ENCODE measurements at places on chromosomes 5 and 9.

- no peak for DNase-seq
Observed at GRCh38 chr9:27358007-27358406, 61.1 kb upstream of the EQTN start.

GRCh38 chr5:3595006-3595961, at the start of gene IRX1:
TSS of gene IRX1 (plus strand) at chr5:3595832. CDS start at chr5:3596106, 274 bp downstream.
- DNase-seq: no peak

GRCh38 chr5:65440456-65440855, 41.3 kb downstream of the ADAMTS6 start:
- no peak for DNase-seq

DNA sequence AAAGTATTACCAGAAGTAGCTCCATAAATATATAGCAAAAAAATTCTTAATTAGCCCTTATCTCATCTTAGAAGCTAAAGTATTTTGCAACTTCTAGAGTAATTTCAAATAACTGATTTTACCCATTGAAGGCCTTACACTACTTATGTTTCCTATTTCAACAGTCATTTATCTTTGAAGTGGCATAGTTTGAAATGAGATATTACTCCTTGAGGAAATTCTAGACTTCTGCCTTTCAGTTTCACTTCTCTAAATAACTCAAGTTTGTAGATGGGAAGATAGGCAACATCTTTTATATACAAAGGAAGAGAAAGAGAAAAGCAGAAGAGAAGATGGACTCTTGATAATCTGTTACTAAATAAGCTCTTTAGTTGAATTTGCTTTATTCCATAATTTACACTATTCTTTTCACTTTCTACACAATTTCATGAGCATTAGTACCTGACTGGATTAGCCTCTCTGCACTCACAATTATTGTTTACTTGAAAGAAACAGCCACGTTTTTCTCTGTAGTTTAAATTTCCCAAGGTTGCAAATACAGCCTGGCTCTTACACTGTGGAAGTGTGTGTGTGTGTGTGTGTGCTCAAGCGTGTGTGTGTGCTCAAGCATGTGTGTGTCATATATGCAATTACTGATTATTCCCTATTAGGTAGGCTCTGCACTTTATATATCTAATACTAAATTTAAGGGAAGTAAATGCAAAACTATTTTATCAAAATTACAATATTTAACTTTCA, 60.6 kb upstream of the EMB start:
- no peak for DNase-seq

DNA sequence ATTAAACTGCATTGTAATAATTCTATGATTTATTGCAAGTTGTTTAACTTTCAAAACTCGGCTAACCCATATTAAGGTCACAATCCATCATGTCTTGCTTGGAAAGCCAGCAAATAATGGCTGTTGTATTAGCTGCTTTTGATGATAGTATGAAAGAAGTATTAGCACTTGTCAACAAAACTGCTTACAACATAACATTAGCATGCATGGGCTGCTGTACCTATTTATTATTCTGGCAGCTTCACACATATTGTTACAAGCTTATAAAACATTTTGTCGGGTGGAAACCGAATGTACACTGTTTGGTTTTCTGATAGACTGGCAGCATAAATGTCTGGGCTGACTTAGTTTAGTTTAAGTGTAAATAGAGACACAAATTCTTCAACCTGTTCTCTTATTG, 378.3 kb downstream of the KIAA0825 start:
- DNase-seq: no peak

DNA sequence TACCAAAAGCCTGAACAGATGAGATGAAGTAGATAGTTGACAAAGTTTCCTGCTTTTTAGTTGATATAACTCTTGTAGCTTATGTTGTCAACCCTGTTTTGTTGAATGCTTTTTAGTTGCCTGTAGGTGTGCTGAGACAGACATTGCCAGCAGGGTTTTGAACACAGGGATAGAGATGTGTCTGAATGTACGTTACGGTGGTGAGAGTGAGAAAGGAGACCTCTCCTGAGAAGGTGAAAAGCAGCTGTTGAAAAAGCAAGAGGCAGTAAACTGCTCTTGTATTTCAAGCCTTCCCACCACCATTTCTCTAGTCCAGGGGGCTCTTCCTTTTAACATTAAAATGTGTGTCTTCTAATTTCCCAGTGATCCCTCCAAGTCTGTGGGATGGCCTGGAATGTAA, 14.7 kb downstream of the DNAJC21 start:
- DNase-seq: no peak

DNA sequence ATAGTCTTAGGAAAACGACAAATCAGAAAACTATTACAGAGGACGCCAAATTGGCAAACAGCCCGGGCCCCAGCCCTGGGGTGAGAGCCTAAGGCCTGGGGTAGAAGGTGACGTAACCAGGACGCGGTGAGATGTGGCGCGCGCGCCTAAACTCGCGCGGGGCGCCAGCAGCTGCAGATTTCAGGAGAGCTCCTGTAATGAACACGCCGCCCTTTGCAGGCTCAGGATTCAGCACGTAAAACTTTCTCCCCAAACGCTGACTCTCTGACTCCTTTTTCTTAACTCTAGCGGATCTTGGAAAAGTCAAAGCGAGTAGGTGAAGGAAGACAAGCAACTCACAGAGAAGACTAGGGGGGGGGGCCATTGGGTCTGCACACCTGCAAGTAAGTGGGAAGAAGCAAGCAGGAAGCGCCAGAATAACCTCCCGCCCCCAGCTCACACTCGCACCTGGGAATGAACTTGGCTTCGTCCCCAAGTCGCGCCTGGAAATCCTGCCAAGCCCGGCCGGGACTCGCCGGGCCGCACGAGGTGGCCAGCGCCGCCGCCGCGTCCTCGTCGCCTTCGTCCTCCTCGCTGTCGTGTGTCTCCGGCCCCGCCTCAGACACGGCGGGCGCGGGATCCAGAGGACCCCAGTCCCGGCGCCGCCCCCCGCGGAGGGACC, 822 bp downstream of the RASEF start:
- DNase-seq: no peak

DNA sequence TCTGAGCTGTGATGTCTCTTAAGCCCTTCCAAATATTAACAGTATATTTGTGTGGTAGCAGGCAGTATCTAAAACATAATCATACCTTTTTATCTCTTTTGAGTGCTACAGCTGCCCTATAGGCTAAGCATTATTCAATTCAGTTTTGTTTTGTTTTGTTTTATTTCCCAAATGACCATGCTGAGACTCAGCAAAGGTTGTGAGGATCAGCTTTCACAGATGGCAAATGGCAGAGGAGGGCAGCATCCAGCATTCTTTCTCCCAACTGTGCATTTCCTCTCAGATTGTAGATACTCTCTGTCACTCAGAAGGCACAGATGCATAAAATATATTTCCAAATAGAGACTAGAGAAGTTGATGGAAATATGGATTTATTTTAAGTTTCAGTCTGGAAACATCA, 90.7 kb downstream of the DAPK1 start:
- no peak for DNase-seq

GRCh38 chr5:16626696-16627264, 10.0 kb upstream of the RETREG1 start:
- DNase-seq: no peak

- no peak for DNase-seq
Observed at GRCh38 chr5:71865665-71866320, 146.7 kb downstream of the CARTPT start.

GRCh38 chr5:54845567-54845941, 139.8 kb downstream of the ESM1 start:
- DNase-seq: no peak

DNA sequence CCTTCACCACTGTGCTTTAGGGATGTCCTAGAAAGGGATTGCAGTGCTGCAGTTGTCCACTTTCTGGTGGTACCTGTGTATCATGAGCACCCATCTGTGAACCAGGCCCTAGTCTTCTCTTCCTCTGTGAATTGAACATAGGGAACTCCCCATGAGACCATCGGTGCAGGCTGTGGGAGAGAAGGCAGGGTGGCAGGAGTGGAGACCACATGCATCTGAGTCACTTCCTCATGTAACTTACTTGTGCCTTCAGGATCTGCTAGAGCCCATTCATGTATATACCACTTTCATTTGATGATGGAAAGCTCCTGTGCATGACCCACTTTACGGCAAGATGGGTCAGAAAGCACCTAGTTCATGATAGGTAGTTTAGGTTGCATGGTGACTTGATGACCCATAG, 478.1 kb upstream of the CDH9 start:
- no peak for DNase-seq

DNA sequence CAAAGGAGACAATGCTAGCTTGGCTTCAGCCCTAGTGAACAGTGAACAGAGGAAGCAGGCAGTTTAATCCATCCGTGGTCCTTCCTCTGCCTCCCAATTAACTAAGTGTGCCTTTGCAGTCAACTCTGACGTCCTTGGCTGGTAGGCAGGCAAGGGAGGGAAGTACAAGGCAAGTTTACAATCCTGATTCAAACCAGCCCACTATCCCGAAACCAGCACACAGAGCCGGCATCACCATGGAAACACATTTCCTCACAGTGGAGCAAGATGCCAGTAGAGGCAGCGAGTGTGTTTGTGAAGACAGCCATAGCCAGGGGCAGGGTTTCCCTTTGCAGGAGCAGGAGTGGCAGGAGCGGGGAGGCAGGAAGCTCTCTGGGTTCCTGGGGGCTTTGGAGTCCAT, 73.9 kb downstream of the GOLPH3 start:
- no peak for DNase-seq

- DNase-seq: no peak
Observed at GRCh38 chr5:54881286-54882005, 103.9 kb downstream of the ESM1 start.

DNA sequence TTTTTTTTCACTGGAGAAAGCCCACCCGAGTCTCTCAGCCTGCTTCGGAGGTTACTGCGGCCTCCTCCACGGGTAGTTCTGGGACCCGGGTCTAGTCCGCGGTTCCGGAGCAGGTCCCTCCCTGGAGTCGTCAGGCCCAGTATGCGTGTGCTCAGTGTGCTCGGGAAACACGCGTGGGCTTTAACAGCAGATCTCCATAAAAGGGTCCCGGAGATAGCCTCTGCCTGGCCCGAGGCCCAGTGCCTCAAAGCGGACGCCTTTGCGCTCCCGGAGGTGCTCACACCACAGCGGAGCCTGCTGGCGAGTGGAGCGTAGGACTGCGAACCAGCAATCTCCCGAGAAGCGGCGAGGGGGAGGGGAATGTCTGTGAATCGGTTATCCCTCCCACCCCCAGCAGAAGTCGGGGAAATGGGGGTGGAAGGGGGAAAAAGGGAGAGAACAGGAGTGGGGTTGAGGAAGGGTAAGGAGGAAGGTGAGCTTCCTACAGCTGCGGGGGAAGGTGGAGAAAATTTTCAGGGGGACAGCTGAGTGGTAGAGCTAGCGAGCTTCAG, 28.7 kb downstream of the CDKN2A start:
- no peak for DNase-seq

DNA sequence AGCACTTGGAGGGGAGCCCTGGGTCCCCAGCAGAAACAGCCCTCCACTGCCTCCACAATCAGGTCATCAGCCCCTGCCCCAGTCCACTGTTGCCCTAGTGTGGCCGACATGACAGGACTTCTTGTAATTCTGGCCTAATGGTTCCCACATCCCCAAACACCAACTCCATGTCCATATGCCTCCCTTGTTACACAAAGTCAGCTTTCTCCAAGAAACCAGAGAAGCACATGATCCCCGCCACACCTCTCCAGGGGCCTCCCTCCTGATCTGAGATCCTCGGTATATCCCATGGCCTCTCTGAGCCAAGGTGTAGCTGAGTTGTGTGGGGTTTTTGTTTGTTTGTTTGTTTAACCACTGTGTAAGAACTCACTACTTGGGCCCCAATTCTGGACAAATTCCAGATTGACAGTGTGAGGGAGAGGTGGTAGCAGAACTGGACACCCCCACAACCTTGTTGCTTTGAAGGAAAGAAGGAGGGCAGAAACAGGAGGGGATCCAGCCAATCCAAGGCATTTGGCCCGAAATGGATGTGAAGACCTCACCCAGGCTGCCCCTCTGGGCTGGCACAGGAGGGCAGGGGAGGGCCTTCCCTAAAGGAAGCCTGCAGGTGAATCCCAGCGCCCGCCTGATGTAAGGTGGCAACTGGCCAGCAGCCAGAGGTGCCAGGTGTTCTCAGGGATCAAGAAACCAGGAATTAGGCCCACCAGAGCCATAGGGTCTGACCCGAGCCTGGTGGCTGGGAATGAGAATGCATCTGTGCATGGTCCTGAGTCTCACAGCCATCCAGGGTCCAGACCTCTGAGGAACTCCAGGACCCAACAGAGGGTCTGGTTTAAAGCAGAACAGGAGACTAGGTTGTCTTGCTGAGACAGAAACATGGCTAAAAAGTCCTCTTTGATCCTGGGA, 13.4 kb downstream of the IRF1 start:
- DNase-seq: no peak

DNA sequence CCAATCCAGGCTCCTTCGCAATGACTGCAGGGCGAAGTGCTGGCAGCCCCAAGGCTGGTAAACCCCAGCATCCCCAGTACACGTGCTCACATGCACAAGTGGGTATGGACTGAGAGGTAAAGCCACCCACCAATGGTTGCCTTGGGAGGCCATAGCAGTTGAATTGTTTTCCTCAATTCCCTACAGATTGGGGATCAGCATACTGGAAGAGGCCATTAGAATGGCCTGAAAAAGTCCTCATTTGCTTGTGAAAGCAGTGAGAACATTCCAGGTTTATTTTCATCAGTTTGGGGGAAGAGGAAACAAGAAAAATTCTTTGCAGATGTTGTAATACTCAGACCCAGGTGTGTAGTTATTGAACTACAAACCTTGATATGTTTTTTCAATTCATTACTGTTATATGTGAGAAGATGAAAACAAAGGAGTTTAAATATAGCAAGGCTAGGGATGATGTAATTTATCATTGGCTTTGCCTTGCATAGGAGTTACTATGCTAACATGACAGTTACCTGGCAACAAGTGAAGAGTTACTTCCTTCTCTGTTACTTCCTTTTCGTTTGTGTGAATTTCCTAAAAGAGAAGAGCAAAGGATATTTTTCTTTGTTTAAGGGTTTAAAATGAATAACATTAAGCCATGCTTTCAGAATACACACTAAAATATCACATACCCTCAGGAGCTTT, 36.4 kb downstream of the MTMR12 start:
- DNase-seq: no peak

- no peak for DNase-seq
Observed at GRCh38 chr5:79975422-79975821, 15.6 kb downstream of the MTX3 start.

GRCh38 chr5:83628360-83628759, 92.3 kb downstream of the HAPLN1 start:
- no peak for DNase-seq

- DNase-seq: no peak
Observed at GRCh38 chr5:103408408-103408807, 149.8 kb downstream of the MACIR start.

- no peak for DNase-seq
Observed at GRCh38 chr9:130473566-130473965, 28.8 kb downstream of the ASS1 start.

DNA sequence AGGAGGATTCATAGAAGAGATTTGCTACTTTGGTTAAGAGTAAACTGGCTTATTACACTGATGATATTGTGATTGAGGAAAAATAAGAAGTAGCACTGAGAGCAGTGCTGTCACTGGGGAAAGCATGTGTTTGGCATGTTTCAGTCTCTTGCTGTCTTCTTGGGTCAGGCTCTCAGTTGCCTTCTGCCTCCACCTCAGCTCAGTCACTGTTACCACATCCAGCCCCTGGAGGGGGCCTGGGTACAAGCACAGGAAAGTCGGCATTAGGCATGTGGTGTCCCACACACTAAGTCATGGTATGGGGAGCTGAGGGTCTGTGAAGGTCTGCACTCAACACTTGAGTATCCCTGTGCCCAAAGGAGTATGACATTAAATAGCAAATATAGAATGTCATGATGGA, 958.3 kb upstream of the CDH9 start:
- DNase-seq: no peak
